ENCODE measurements at places on chromosomes 5 and 9. TPM values are rescaled to one million over a fixed set of nuclear protein-coding genes. Genes with fewer than 3 reads are reported as not detected.

The RLN2 gene
- total RNA-seq: not detected

The RNF183 gene
- total RNA-seq: not detected

The NOXA1 gene
- total RNA-seq: 0.56 TPM

The PCDHAC1 gene
- 1.5 TPM for total RNA-seq

The FAM219A gene
- total RNA-seq: 9.8 TPM

The ACER2 gene
- total RNA-seq: 0.58 TPM

The CDH9 gene
- total RNA-seq: not detected

The NUDT12 gene
- total RNA-seq: 6.4 TPM

The CD14 gene
- 0.30 TPM for total RNA-seq

The STING1 gene
- 32.8 TPM for total RNA-seq

The GRM6 gene
- not detected for total RNA-seq

The CXCL14 gene
- total RNA-seq: not detected

The DOK3 gene
- 2.3 TPM for total RNA-seq

The C9 gene
- total RNA-seq: not detected

The IL13 gene
- total RNA-seq: 0.42 TPM

The TRPM3 gene
- 1.6 TPM for total RNA-seq

The SLC34A1 gene
- total RNA-seq: 0.61 TPM

The SLC25A2 gene
- total RNA-seq: not detected

The SLC6A18 gene
- not detected for total RNA-seq
